Activated CD4-positive, alpha-beta T cell treated with anti-CD3 and anti-CD28 coated beads, Interleukin-10, Interleukin-2, amounts not matched to agents 100 ng/mL and 50 ng/mL, durations not matched to agents 16 hours and 8 hours (primary cell): ENCODE measurements at places on chromosomes 3 and 15.
A peak's percentile ranks its signal among the peaks of the same experiment; 100 is the strongest.

GRCh38 chr15:72585476-72586058, 68.9 kb upstream of the GOLGA6B start:
- no peak for DNase-seq

GRCh38 chr3:190252080-190252479, 70.2 kb downstream of the CLDN1 start:
- no peak for DNase-seq

DNA sequence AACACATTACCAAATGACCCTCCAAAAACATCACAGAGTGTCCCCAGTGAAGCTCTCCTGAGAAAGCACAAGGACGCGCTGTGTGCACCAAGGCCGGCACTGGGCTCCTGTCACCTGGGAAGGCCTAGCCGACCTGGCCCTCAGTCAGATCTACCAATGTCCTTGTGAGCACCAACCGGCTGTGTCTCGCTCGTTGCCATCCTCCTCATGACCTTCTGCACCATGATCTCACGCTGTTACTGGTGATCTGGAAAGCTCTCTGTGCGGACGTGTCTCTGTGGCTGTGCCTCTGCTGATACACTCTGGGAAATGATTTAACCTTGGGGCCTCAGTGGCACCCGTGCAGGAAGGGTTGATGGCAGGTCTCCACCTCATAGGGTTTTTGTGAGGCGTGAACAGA, 24.2 kb downstream of the ZXDC start:
- DNase-seq, result no peak

GRCh38 chr3:29275309-29275708, 5.6 kb upstream of the RBMS3 start:
- no peak for DNase-seq

GRCh38 chr15:94855409-94856266, 624.3 kb downstream of the MCTP2 start:
- DNase-seq, result no peak

DNA sequence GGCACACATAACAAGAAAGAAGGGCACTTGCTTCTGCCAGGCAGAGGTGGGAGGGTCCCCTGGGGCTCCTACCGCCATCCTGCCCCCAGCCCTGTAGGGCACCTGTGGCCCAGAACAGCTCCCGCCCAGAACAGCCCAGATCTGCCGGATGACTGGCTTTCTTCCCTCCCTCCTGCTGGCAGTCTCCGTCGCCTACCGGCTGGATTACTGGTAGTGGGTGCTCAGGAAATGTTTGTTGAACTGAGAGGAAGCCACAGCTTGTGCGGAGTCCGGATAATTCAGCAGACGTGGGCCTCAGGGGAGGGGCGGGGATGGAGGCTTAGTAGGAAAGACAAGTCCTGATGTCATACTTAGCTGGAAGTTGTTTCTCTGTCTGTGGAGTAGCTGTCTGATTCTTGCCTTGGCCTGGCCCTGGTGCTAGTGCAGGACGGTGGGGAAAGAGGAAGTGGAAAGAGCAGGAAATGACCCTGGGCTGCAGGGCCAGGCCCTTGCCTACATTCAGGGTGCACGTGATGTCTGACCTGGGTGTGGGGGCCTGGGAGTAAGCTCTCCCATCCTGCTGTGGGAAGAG, 6.7 kb downstream of the CCDC9B start:
- no peak for DNase-seq

DNA sequence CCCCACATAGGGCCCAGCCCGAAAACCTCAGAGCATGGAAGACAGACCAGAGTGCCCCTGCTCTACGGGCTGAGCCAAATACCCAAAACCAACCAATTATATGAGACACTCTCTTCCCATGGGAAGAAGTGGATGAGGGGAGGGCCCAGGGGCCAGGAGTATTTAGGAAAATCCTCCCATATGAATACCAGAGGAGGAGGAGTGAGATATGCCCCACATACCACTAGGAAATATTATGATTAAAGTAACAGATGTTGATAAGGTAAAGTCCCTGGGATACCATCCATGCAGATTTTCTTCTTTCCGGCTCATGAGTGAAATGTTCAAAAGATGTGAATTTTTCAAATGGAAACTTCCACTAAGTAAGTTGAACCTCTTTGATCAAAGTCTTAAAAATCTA, 50.4 kb downstream of the MESD start:
- DNase-seq, result no peak

GRCh38 chr3:27089068-27089467, 280.1 kb downstream of the NEK10 start:
- DNase-seq, result no peak

GRCh38 chr3:74447221-74447620, 167.2 kb downstream of the CNTN3 start:
- no peak for DNase-seq

- DNase-seq, result no peak
Measured at GRCh38 chr15:70856177-70856883, 2.4 kb upstream of the LARP6 start.

DNA sequence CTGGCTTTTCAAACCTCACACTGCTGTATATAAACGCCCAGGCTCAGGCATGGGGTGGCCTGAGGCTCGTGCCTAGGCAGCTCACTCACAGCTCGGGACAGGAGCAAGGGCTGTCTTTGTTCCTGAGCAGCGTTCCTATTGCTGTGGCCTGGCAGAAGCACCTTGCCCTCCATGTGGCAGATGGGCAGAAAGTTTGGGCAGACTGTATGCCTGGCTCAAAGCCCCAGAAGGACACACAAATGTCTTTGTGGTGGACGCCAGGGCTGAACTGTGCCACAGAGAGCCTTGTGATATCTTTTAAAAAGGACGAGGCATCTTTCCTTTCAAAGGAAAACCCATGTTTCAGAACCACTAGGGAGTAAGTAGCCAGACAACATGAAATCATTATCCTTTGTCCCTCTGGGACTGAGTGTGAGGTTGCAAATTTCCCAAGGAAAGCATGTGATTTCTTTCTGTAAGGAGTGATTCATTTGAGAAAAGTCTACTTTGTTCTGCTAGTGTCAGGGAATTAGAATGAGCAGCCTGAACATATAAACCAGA, 29.3 kb upstream of the UBE2E1 start:
- no peak for DNase-seq

DNA sequence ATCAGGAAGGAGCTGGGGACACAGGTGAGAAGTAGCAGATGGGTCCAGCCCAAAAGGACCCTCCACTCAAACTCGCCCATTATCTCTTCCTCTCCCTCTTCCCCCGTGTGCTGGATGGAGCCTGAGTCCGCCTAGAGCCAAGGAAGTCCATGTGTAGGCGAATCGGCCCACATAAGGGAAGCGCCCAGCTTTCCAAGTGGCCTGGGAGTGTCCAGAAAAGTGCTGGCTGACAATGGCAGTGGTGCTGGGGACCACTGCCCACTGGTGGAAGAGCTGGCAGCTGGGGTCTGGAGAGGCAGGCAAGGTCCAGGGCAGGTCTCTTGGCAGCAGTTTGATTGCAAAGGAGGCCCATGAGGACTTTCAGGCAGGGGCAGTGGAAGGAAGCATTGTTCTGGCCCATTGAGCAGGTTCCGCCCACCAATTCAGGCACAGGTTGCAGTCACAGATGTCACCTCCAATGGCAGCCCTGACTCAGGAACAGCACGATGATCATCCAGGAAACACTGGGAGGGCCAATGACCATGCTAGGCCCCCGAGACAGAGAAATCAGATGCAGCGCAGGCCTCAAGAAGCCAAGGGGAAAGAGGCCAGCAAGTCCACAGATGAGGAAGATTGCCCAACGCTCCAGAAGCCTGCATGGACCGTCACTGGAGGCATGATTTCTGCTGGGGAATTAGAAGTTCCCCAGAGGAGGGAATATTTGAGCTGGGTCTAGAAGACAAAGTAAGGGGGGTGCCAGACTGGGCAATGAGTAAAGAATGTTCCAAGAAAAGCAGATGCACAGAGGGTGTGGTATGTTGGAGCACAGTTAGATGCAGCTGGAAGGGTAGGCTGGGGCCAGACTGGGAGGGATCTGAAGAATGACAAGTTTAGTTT, 3.0 kb downstream of the MFGE8 start:
- DNase-seq, result no peak

- DNase-seq, result no peak
Measured at GRCh38 chr15:69696946-69697345, 244.3 kb downstream of the RPLP1 start.

GRCh38 chr15:33182278-33182905, 12.1 kb downstream of the FMN1 start:
- DNase-seq, result no peak

DNA sequence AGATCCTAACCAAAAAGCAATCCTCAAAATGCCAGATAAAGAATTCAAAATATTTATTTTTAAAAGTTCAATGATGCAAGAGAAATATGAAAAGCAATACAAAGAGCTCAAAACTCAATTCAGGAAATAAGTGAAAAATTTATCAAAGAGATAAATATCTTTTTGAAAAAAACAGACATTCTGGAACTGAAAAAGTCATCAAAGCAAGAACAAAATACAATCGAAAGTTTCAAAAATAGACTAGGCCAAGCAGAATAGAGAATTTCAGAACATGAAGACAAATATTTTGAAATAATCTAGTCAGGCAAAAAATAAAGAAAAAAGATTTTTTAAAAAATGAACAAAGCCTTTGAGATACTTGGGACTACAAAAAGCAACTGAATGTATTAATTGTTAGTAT, 83.4 kb upstream of the STT3B start:
- no peak for DNase-seq

- DNase-seq, result no peak
Measured at GRCh38 chr3:170539897-170540296, 46.0 kb downstream of the SLC7A14 start.

DNA sequence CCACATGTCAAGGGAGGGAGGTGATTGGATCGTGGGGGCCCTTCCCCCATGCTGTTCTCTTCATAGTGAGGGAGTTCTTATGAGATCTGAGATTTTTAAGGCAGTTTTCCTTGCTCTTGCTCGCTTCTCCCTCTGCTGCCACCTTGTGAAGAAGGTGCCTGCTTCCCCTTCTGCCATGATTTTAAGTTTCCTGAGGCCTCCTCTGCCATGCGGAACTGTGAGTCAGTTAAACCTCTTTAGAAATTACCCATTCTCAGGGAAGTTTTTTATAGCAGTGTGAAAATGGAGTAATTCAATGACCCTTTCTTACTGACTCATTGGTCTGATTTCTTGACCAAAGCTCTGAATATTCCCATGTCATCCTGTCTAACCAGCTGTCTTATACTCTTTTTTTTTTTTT, 484.4 kb upstream of the TPRG1 start:
- DNase-seq, result no peak

- no peak for DNase-seq
Measured at GRCh38 chr3:87867001-87867400, 191.8 kb downstream of the CGGBP1 start.

DNA sequence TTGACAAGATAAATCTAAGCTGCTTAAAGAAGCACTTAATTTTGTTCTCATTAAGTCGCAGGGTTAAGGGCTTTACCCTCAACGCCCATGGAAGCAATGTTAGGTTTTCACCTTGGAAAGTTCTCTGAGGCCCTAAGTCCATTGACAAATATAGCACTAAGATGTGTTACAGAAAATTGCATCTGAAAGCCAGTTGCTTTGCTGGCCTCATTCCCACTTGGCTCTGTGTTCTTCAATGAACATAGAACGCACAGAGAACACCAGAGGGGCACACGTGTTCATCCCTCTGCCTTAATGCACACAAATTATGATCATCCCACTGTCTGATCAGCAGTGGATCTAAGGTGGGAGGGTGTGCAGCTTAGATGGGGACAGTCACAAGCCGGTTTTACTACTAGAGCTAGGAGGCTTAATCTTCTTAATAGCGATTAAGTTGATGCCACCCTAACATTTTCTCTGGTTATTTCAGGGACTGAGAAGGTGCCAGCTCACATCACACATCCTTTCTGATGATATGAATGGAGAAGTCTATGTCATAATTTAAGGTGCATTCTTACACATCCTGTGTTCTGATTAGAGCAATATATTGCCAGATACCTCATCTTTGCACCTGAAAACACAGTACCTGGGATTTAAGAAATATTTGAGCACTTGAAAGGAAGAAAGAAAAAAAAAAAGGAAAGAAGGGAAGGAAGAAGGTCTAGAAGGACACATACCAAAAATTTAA, 224.4 kb upstream of the ICE2 start:
- DNase-seq, result peak; percentile 39

GRCh38 chr3:49717959-49718857, 1.3 kb downstream of the AMIGO3 start:
- no peak for DNase-seq

DNA sequence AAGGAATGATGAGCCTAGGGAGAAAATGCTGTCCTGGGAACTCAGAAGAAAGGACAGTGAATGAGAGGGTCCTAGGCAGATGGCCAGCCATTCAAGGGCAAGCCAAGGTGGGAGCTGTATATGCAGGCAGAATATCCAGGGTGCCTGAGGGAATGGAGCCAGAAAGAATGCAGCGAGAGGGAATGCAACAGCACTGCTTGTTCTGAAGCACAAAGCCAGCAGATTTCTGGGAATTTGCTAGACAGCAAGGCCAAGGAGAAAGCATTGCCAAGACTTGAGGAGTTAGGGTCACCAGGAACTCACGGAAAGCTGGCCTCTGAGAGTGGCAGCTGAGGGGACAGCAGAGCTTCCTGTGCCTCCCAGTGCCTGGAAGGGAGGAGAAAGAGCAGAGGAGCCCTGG, 200.6 kb downstream of the MYRIP start:
- no peak for DNase-seq

GRCh38 chr3:46252980-46253379, 10.7 kb downstream of the CCR3 start:
- DNase-seq, result no peak

DNA sequence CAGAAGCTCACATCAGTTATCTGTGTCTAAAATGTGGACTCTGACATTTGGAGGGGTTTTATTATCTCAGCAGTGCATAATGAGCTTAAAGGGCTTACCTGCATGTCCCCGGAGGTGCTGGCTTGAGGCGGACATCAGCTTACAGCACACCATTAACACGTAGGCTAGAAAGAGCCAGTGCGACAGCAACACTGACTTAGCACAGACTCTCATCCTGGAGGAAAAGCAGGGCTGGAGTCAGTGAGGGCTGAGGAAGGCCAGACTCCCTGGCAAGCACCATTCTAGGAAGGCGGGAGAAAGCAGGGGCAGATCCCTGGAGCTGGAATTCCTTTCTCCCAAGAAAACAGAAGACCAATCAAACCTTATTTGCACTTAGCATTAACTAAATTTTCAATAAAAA, 51.7 kb downstream of the TAFA4 start:
- DNase-seq, result no peak

GRCh38 chr3:46356276-46356675, 2.4 kb downstream of the CCR2 start:
- no peak for DNase-seq
